ENCODE measurements at places on chromosomes 3 and 15.
A peak's percentile ranks its signal among the peaks of the same experiment; 100 is the strongest.

GRCh38 chr3:159763602-159764489, 224.8 kb upstream of the IL12A start:
- DNase-seq: peak; percentile 54

- peak; percentile 81 for DNase-seq
Measured at GRCh38 chr3:42804106-42804830, at the start of gene HIGD1A. HIGD1A (minus strand) TSS chr3:42804490; CDS start chr3:42794253, 10,237 bp downstream.

DNA sequence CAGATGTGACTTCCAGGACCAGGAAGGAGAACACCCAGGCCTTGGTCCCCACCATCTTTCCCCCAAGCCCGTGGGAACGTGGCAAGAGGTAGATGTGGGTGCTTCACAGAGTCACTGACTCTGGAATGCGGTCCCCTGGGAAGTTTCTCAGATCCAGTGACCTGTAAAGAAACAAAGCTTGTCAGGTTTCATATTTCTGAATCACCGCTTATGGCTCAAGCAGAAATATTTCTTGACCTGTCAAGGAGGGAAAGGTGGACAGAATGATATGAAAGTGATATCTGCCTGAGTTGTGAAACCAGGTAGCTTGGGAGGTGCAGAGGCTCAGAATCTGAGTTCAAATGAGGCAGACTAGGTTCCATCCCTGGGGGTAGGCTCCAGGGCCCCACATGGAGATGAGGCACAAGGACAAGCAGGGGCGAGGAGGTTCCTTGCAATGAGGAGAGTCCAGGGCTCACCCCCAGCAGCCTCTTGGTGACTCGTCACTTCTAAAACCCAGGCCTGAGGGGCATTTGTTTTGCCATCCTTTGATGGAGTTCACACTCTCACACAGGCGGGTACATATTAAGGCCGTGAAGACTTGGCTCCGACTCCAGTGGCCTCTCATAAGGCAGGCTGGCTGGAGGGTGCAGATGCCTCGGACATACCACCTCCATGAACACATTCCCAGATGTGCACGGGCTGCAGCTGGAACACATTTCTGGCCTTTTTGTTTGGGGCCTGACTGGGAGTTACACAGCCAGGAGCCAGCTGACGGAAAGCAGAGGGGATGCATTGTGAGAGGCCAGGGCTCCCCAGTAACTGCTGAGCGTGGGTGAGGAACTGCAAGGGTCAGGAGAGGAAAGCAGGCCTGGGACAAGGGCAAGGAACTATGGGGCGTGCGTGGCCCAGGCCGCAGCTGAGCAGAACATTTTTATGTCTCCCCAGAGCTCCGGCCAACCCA, 1.3 kb downstream of the CILP start:
- DNase-seq: no peak

- no peak for DNase-seq
Measured at GRCh38 chr15:33797651-33798050, 170.6 kb upstream of the CHRM5 start.

DNA sequence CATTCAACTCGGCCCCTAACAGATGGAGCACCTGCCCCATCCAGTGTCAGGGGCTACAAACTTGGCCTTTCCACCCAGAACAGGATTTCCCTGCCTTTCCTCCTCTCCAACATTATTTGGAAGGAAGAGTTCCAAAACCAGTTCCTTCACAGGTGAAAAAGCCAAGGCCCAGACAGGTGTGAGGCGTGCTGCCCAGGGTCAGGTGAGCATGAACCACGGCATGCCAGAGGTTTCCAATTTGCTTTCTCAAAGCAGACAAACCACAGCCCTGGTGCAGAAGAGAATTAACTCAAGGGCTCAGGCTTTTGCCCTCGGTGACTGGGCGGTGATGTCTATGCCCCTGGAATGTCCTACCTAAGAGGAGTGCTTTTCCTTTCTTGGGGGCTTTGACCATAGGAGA, 43.2 kb downstream of the LDHAL6B start:
- no peak for DNase-seq

GRCh38 chr3:16350597-16351318, 85.7 kb downstream of the OXNAD1 start:
- DNase-seq: no peak

- DNase-seq: no peak
Measured at GRCh38 chr3:100521439-100521845, 29.0 kb downstream of the TMEM45A start.

DNA sequence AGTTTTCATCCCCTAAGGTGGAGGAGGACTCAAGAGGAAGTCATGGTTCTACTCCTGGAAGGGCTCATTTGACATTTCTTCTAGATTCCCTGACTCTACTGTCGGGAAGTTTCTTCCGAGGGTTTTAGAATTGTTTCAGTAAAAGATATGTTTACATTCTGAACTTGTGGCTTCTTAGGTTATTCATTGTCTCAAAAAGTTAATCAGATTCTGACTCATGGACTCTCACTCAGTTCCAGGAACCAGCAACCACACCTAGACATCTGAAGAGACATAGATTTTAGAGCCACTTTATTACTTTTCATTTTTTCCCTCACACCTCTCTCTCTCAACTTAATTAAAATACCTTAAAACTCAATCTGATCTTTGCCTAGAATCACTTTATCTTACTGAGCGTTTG, 862.6 kb downstream of the AGBL1 start:
- no peak for DNase-seq

DNA sequence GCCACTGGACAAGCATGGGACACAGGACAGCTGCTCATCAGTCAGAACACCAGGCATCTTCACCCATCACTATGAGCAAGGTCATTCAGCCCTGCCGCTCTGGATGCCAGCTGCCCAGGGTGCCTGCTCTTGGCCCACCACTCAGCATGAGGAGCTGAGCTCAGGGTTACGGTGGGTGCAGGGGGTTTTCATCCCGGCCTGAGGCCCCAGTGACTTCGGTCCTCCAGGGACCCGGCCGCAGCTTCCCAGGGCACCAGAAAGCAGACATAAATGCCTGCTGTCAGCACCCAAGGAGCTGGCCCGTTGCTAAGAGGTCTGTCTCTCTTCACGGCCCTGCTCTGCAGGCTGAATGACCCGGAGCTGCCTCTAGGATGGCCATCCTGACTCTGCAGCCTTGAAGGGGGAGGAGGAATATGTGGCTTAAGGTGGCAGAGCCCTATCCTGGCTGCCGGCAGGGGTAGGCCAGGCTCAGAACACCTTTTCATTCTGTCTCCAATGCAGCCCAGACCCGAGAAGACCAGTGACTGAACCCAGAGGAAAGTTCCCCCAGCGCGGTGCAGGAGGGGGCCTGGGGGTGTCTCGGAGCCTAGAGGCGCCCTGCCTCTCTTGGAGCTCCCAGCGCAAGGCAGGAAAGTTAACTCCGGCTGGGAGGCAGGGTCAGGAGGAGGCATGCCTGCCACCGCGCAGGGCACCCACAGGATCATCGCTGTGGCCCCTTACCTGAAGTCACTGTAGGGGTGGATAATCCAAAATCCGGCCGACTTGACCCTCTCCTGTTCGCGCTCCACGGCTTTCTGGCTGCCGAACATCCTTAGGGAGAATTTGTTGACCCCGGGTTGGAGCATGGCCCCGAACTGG, 1.8 kb downstream of the HCN4 start:
- DNase-seq: no peak

GRCh38 chr3:124552224-124552623, 178.0 kb upstream of the UMPS start:
- DNase-seq: no peak

GRCh38 chr3:185796431-185797107, 28.3 kb downstream of the IGF2BP2 start:
- DNase-seq: no peak

- no peak for DNase-seq
Measured at GRCh38 chr3:7285505-7285904, 424.6 kb downstream of the GRM7 start.

DNA sequence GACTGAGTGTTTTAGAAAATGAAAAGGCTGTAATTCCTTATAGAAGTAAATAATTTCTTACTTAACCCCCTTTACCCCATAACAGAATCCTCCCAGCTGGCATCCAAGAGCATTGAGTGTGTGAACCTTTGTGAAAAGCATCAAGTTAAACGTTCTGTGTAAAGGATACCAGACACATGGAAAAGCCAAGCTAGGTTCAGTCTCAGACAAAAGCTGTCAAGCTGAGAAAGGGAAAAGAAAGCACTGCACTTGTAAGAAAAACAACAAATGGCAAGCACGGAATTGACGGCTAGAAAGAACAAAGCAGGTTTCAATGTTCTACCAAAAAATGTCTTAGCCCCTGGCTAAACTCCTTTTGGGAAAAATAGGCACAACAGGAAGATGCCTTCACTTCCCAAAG, 176.5 kb downstream of the FHIT start:
- DNase-seq: no peak

DNA sequence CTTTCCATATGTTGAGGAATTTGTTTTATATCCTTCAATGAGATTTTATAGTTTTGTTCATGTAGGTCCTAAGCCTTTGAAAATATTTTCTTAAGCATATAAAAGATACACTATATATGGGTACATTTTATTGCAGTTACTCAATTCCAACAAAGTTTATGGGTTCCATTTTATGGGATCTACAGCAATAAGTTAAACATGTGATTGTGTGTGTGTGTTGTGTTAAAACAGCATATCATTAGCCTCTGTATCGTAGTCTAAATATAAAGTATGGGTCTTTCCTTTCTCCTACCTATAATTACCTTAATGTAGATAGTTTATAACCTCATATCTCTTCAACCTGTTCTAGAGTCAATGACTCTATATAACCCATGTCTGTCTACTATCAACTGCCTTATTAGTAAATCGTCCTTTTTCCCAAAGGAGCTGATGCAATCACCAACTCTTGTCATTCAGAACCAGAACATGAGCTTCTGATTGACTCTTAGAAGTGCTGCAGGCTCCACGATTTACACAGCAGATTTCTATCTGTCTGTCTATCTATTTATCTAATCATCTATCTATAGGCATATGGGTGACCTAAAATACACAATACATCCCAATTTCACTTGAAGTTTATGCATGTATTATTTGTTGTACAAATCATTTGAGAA, 512.6 kb upstream of the CBLB start:
- no peak for DNase-seq

DNA sequence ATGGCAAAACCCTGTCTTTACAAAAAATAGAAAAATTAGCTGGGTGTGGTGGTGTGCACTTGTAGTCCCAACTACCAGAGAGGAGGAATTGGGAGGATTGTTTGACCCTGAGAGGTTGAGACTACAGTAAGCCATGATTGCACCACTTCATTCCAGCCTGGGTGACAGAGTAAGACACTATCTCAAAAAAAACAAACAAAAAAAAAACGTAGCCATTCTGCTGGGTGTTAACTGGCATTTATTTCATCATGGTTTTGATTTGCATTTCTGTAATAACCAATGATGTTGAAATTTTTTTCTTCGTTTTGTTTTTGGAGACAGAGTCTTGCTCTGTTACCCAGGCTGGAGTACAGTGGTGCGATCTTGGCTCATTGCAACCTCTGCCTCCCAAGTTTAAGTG, 63.3 kb downstream of the RPLP1 start:
- no peak for DNase-seq

DNA sequence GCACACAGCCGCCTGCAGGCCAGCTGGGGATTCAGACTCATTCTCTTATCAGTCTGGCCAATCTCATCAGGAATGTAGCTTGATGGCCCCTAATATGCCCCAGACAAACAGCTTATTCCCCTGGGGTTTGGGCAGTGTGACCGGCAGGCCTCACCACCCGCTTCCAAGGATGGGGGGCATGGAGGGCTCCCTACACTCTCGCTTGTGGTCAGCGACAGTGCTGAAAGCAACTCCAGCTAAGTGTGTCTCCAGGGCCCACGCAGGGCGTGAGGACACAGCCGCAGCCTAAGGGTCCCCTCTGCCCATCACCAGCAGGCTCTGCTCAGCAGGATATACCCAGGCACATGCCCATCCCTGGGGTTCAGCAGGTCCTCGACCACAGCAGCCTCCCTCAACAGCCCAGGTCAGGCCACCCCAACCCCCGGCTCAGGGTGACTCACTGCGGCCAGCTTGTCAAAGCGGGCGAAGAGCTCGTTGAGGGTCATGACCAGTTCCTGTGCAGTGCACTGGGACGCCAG, 116.7 kb downstream of the ADCY5 start:
- no peak for DNase-seq

GRCh38 chr3:149454746-149455145, 19.8 kb upstream of the TM4SF4 start:
- peak; percentile 60 for DNase-seq

DNA sequence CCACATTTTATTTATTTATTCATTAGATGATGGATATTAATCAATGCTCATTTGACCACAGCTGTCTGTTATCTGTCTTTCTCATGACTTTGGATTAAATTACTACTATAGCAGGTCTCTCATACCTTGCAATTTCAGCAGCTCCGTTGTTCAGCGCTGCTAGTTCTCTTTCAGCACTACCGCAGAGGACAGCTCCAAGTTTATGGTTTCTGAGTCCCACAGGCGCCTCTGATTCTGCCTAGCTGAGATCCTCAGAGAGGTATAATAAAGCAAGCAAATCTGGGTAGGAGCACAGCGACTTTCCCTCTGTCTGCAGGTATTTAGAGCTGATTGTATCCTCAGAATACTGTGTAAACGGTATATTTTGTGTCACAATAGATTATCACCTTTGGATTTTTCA, 204.9 kb downstream of the CNTN4 start:
- no peak for DNase-seq

DNA sequence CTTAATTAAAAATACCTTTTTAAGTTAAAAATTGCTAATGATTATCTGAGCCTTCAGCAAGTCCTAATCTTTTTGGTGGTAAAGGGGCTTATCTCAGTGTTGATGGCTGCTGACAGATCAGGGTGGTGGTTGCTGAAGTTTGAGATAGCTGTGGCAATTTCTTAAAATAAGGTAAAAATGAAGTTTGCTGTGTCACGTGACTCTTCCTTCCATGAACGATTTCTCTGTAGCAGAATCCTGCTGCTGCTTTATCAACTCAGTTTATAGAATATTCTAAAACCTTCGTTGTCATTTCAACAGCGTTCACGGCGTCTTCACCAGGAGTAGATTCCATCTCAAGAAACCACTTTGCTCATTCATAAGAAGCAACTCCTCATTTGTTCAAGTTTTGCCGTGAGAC, 110.1 kb downstream of the SUCNR1 start:
- no peak for DNase-seq

- no peak for DNase-seq
Measured at GRCh38 chr3:133934996-133935842, 39.5 kb upstream of the RAB6B start.

DNA sequence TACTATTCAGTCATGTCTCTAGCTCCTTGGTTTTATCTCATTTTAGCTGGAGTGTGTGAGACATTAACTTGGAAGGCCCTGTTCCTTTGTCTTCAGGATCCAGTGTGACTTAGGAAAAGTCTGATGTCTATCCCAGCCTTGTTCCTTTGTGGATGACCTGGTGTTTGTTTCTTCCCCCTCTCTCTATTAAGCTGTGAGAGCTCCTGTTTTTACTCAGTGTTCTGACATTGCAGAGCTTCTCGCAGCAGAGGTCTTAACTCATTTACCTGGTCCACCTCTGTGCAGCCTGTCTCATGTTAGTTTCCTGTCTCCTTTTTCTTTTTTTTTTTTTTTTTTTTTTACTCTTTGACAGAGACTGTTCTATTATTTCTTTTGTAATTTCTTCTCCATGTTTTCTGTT, 43.1 kb downstream of the KLF13 start:
- DNase-seq: no peak

- no peak for DNase-seq
Measured at GRCh38 chr3:179278932-179279693, 28.2 kb upstream of the KCNMB3 start.

Data from AG04450 (cell line).